ENCODE measurements at places on chromosomes 4 and X.

DNA sequence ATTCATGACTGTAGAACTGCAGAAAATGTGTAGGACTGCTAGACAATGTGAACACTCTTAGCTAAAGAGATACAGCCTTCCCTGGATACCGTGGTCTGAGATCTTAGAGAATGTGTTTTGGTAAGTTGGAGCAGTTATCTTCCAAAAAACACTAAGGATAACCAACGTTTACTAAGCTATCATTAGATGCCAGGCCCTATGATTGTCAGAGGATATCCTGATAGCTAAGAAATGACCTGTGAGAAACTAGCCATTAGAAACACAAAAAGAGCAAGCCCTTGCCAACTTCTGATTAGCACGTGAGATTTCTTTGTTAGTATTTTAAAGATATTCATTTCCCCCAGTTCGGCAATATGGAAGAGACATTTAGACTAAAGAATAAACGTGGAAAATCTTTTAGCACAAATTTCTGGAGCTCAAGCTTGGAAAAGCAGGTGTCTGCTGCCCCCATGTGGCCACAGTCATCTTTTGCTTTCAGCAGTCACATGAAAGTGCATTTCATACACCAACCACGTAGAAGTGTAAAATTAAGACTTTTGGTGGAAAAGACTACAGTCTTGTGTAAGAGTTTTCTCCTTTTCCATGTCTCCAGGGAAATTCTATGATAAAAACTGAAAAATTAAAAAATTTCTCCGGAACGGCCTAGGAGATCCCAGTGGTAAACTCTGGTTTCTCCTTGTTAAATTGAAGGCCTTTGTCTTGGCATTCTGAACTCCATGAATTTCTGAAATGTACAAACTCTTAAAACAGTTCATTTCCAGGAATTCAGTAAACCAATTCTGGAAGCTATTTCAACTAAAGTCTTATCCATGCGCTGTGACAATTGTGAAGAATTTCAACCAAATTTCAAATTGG lies 136.4 kb downstream of the ZNF674 start:
- no peak for DNase-seq

- no peak for DNase-seq
Observed at GRCh38 chr4:147794787-147795413, 63.0 kb downstream of the ARHGAP10 start.

DNA sequence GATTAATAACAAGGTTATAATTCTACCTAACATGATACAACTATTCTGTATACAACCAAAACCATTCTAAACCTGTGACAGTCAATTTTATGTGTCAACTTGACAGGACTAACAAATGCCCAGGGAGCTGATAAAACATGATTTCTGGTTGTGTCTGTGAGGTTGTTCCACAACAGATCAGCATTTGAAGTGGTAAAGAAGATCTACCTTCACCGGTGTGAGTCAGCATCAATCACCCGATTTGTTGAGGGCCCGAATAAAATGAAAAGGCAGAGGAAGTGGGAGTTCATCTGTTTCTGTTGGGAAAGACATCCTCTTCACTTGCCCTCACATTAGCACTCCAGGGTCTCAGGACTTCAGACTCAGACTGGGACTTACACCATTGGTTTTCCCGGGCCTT lies 187.9 kb downstream of the MAB21L2 start:
- no peak for DNase-seq

DNA sequence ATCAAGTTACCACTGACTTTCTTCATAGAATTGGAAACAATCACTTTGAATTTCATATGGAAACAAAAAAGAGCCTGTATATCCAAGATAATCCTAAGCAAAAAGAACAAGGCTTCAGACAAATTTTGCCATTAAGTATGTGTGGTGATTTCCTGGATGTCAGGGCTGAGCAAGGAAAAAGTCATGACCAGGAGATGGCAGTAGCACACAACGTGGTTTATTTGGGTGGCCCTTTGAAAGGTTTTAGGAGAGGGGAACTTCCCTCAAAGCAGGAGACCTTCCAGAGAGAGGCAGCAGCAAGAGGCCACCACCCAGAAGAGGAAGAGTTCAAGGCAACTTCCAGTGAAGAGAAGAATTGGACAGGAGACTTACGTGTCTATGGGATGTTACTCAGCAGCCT lies 18.1 kb upstream of the ZXDB start:
- no peak for DNase-seq

DNA sequence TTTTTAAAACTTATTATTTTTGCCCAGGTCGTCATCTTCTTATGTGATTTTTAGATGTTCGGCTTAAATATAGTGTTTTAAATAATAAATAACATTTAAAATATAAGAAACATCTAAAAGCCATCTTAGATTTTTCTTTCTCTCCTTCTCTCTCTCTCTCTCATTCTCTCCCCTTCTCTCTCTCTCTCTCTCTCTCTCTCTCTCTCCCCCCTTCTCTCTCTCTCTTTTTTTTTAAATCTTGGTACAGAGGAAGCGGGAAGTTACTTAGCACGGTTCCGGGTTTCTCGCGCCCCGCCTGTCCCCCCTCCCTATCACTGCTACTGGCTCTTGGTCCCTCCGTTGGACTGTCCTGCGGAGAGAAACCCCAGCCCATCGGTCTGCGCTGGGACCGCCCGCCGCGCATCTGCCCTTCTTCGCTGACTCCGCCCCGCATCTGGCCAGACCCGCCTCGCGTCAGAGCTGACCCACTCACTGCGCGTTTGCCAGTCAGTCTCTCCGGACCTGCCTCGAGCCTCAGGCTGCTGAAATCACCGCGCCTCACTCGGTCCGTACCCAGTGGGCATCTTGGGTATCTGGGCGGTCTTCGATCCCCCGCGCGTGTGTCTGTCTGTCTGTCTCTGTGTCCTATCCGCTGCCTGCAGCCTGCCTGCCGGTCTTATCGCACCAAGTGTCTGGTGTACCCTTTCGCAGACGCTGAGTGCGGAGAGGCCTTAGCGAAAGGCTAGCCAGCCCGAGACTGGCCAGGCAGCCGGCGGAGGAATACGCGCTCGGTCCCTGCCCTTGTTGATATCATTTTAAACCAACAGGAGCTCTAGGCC lies at the start of gene PABPC5:
Gene PABPC5, plus strand, starts transcription at position 489 of the 818 bp plus-strand sequence. CDS start 739 bp downstream, outside the sequence.
- DNase-seq, result no peak

DNA sequence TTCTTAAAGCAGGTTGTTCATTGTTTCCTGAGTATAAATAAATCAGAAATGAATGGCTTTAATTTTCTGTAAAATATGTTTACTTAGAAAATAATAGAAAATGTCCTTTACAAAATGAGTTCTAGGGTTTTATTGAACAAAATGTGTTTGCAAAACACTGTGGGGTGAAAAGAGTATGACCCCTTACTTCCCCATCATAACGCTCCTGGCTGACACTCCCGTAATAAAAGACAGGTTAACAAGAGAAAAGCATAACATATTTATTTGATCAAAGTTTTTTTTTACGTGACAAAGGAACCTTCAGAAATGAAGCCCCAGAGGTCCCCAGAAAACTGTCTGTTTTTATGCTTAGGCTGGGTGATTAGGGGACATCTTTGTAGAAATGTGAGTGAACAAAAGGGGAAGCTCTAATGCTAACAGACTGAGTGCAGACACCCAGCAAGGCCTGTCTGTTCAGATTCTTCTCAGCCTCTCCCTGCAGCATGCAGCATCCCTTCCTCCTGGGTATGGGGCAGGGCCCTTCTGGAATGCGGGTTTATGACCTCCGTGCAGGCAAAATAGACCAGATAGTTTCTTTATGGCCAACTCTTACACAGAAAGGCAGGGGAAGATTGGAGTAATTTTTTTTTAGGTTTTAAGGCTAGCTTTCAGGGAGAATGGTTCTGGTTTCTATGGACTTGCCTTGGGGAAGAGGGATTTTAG lies 26.1 kb downstream of the ZFP42 start:
- DNase-seq, result no peak

DNA sequence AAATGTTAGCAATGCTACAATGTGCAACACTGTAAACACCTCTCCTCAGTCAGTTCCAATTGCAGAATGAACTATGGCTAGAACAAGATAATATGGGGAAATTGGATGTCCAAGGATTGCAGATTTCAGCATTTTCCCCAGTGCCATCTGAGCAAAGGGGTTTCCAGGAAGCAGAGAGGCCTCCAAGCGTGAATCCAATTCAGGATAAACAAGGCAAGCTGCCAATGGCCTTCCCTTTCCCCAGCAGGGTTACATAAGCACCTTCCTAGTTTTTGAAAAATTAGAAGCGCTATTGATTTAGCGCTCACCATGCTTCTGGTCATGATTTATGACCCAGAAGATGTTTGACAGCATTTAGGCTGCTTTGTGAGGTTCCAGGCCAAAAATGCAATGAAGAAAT lies 223.0 kb upstream of the GATB start:
- DNase-seq, result no peak

- no peak for DNase-seq
Observed at GRCh38 chr4:145829629-145830395, 108.8 kb downstream of the ZNF827 start.

- no peak for DNase-seq
Observed at GRCh38 chr4:119676101-119676500, 47.5 kb upstream of the PDE5A start.

GRCh38 chr4:162163892-162164759 lies at the start of gene FSTL5:
Gene FSTL5, minus strand, starts transcription at chr4:162164000. Its CDS starts 52,604 bp downstream, at chr4:162111396.
- DNase-seq, result no peak

DNA sequence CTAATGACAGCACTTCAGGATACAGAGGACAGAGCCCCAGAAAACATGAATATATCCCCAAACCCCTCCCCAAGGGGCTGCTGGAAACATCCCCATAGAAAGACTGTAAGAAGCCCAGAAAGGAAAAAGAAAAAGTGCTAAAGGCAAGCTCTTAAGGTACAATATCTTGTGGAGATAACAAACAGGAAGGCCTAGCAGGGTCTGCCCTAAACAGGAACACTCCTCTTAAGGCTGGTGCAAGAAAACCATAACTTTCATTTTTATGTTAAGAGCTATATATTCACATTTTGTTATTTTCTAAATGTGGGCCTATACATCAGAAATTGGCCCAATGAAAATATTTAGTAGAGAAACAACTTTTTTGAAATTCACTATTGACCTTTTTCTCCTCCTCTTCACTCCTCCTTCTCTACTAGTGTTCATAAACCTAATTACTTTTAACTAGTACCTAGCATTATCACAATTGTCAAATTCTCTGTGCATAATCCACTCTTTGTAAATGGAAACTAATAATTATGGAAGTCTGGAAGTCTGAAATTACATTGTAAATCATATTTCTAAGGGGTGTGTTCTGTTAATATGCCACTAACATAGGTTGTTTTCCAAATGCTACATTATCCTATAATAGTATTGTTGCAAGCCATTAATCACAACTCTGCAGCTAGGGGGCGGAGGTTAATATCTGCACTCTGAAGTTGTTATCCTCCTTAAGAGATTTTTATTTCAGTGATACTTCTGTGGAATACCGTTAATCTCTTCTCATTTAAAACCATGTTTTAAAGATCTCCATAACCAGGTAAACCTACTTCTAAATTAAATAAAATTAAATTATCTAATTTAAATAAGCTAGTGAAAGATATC lies 59.8 kb downstream of the CASK start:
- DNase-seq, result no peak

GRCh38 chr4:124804041-124804440 lies 91.5 kb upstream of the ANKRD50 start:
- DNase-seq, result no peak

DNA sequence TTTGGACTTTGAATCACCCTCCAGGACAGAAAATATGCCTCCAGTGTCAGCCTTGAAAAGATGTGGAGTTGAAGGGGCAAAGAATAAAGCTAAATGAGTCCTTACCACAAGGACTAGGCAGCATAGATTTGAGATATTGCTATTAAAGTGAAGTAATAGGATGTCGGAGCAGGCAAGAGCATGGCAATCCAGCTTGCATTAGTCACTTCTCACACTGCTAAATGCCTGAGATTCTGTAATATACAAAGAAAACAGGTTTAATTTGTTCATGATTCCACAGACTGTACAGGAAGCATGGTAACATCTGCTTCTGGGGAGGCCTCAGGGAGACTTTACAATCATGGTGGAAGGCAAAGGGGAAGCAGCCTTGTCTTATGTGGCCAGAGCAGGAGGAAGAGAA lies 109.8 kb upstream of the PCDH7 start:
- DNase-seq, result no peak
